ENCODE measurements at places on chromosomes 11 and 22.

DNA sequence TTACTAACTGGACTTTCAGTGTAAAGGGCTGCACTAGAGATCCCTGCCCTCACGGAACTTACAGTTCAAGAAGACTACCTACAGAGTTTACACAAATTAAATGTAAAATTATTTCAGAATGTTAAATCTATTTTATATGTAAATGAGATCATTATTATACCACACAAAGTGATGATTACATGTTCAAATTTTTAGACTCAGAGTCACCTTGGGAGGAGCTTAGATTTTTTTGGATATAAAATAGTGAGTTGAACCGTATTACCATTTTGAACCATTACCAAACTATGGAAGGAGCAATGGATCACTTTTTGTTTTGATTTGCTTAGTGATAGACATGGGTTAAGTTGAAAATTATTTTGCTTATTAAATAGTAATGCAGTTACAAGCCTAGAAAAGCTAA lies 1.6 kb downstream of the IPO7 start:
- DNase-seq, result no peak

DNA sequence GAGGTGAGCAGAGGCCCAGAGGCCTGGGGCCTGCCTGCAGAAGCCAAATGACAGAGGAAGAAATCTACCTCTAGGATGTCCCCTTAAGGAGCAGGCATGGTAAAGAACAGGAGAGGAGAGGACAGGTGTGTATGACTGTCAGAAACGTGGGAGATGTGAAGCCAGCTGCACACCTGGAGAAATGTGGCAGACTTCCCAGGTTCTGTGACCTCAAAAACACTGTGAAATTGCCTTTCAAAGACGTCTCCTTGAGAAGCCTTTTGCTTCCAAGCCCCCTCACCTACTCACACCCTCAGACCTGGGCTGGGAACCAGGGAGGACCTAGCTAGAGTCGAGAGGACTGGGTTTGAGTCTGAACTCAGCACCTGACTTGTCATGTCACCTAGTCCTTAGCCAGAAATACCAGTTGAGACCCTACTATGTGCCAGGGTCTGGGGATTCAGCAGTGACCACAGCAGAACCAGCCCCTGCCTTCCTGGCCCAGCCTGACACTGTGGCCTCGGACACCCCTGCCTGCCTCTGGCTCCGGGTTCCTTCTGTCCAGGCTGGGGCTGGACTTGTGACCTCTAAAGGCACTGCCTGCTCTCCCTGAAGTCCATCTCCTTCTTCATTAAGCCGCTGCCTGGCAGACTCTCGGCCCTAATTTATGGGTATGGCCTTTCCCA lies 5.6 kb downstream of the TPBGL start:
- no peak for DNase-seq

- no peak for DNase-seq
Measured at GRCh38 chr22:42623756-42624441, 9.2 kb upstream of the POLDIP3 start.

- DNase-seq, result peak; percentile 37
Measured at GRCh38 chr22:41445129-41446056, 1.2 kb downstream of the TOB2 start.

DNA sequence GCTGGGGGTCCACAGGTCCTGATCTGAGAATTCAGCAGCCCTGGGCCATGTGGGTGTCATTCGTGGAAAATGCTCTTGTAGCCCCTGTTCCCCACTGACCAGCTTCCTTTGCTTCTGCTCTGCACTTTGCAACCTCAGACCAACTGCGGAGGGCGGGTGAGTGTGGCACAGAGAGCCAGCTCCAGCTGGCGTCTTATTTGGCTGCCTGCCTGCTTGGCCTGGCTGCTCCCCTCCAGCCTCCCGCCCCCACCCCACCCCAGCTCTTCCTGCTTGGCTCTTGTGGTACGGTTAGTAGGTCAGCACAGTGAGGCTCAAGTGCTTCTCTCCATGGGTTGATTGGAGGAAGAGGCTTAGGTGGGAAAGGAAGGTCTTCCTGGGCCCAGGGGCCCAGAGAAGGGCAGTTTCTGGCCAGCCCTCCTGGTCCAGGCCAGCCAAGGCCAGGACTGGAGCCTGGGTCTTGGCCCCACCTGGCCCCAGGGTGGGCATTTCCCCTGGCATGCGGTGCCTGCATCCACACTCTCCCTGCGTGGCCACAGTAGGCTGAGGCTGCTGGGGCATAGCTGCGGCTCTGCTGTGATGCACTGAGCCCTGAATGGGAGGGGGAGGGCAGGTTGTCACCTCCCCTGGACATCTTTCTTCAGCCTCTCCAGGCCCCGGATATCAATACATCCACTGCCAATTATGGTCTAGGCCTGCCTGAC lies 26.5 kb downstream of the MYO7A start:
- peak; percentile 84 for DNase-seq

- DNase-seq, result no peak
Measured at GRCh38 chr22:19659805-19660345, 54.4 kb upstream of the SEPTIN5 start.

- no peak for DNase-seq
Measured at GRCh38 chr22:44328762-44329161, 16.0 kb upstream of the SHISAL1 start.

DNA sequence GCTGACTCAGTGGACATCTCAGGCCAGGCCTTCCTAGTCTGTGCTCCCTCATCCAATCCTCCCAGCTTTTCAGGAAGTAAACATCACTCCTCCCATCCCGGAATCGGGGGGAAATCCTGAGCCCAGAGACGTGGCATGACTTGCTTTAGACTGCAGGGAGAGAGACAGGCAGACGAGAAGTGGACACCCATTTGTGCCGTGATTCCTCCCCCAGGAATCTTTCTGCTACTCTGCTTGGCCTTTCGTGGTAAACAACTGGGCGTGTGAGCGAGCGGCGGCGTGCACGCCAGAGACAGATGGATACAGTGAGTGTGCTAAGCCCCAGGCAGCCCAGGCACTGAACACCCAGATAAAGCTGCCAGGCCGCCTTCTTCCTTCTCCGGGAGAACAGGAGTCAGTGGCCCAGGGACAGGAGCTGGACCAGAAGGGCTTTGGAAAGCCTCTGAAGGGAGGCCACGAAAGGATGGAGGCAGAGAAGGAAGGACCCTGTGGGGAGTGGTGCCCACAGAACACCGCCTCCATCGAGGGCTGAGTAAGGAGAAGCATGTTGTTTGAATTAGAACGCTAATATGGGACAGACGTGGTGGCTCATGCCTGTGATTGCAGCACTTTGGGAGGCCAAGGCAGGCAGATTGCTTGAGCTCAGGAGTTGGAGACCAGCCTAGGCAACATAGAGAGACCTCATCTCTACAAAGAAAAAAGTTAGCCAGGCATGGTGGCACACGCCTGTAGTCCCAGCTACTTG lies 53.0 kb upstream of the PRR5 start:
- no peak for DNase-seq

DNA sequence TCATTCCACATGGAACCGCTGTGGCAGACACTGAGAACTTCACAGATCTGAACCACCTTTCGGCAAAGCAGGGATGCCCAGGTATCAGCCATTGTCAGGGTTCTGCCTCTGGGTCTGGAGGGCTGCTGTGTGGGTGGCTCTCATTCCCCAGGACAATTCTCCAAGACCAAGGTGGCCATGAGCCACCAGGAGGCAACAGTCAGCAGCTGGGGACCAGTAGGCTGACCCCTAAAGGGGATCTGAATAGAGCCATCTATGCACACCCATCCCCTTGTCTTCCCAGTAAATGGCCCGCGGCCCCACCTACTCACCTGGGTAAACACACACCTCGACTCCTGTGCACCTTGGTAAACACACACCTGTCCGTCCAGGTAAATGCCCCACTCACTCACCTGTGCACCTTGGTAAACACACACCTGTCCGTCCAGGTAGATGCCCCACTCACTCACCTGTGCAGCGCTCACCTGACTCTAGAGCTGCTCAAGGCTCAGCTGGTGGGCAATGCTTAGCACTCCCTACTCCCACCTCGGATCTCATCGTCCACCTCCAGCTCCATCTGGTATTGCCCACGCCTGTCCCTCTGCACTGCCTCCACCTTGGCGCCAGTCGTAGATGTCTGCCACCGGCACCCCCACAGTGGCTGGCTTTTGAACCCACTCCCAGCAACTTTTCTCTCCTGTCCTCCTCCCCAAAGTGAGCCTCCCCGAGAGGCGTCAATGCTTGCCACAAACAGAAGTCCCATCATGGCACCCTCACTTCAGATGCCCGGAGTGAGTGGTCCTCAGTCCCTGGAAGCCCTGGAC lies 10.2 kb downstream of the SLC25A1 start:
- no peak for DNase-seq

DNA sequence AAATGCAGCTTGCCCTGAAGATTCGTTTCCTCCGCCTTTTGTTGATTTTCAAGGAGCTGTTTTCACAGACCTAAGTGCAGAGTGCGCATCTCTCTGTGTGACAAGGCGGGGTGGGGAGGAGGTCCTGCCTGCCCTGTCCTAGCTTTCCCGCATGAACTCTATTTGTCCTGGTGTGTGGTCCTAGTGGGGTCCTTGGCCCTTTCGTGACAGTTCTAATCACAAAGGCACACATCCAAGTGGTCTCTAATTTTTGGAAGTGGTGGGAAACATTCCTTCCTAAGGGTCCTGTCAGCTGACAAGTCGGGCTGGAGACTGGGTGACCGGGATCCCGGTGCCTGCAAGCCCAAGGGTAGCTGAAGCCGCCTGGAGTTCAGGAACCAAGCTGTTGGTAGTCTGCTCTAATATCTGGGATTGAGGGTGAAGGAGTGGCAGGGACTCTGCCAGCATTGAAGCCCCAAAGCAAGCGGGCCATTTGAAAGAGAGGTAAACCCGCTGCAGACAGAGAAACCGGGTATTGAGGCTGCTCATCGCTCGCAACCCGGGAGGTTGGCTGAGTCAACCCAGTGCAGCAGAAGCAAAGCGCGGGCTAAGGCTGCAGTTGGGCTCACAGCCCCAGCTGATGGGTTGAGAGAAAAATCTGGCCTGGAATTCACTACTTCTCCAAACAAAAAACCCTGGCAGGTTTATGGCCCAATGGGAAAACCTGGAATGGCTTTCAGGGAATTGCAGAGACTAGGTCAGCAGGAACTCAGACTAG lies 28.1 kb upstream of the FBXO3 start:
- peak; percentile 89 for DNase-seq

- DNase-seq, result no peak
Measured at GRCh38 chr11:3205261-3206155, 13.1 kb downstream of the MRGPRG start.

GRCh38 chr22:25742918-25743708 lies 1.1 kb downstream of the MYO18B start:
- DNase-seq, result no peak

- no peak for DNase-seq
Measured at GRCh38 chr22:48368975-48369525, 1458.6 kb downstream of the BRD1 start.

- DNase-seq, result no peak
Measured at GRCh38 chr11:9473408-9473807, 12.6 kb downstream of the ZNF143 start.

- no peak for DNase-seq
Measured at GRCh38 chr11:59669611-59670009, 773 bp upstream of the PATL1 start.

DNA sequence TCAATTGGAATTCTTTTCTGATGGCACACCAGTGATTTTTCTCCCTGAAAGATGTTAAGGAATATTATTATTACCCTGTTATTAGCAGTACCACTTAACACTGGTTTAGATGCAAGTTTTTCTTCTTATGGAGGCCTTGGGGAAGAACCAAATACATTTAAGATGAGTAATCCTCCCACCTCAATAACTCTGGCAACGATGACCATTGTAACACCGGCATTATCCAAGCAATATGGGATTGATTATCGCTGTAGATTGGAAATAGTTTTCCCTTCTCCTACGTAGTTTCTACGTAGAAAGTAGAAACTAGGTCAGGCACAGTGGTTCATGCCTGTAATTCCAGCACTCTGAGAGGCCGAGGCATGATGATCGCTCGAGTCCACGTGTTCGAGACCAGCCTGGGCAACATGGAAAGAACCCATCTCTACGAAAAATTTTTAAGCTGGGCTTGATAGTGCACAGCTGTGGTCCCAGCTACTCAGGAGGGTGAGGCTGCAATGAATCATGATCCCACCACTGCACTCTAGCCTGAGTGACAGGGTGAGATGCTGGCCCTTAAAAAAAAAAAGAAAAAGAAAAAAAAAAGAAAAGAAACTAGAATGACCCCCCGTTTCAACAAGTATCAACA lies 45.5 kb downstream of the PACSIN2 start:
- DNase-seq, result no peak

DNA sequence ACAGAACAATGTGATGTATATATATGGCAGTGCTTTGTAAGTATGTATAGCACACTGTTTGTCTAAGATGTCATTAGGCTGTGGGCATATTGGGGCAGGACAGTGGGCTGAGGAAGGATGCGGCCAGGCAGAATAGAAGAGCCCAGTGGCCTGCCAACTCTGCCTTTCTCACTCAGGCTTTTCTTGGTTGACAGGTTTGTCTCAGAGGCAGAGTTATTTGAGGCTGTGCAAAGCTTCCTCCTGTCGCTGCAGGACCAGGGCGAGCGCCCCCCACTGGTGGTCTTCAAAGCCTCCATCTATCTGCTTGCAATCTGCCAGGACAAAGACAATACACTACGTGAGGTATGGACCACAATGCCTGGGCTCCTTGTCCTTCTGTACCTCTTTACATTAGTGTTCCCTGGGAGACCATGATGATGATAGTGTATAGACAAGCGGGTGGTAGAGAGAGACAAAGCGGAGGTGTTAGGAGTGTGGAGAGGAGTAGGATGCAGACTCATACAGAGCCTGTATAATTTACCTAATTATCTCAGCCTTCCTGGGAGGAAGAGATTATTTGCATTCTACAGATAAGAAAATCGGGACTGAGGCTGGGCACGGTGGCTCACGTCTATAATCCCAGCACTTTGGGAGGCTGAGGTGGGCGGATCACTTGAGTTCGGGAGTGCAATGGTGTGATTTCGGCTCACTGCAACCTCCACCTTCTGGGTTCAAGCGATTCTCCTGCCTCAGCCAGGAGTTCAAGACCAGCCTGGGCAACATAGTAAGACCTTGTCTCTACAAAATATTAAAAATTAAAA lies 37.3 kb upstream of the CCDC134 start:
- peak; percentile 92 for DNase-seq

DNA sequence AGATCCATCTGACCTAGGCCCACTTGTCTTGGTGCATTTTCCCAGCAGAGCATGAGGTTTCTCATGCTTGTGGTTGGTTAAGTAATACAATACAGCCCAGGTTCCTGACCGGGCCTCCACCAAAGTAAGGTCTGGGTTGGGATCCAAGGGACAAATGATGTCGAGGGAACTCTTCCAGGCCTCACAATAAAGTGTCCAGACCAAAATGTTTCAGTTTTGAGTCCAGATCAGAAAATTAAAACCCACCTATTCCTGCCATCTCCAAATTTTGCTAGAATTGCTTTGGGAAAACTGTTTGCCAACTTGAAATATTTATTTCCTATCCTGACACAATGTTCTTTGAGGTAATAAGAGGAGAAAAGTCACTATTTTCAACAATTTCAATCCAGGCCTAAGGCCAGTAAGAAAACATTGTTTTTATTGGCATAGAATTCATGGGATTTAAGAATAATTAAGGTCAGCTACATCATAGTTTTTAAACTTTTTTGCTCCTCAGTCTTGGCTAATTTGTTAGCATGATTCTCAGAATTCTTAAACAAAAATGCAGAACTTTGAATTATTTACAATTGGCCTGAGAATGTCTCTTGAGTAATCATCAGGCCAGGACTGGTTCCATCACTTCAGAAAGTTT lies 51.4 kb downstream of the ME3 start:
- DNase-seq, result no peak

- DNase-seq, result peak; percentile 42
Measured at GRCh38 chr11:95156916-95157541, 67.4 kb downstream of the ENDOD1 start.

GRCh38 chr11:87369888-87370287 lies 332.2 kb downstream of the TMEM135 start:
- DNase-seq, result no peak

- DNase-seq, result no peak
Measured at GRCh38 chr11:77548552-77549445, 41.0 kb upstream of the AQP11 start.

Data from NCI-H1105 treated with DMSO at 0.1 percent for 48 hours (cell line).